IPS DF 6.9 (cell line): ENCODE measurements at places on chromosomes 3 and 15.
A peak's percentile ranks its signal among the peaks of the same experiment; 100 is the strongest.

DNA sequence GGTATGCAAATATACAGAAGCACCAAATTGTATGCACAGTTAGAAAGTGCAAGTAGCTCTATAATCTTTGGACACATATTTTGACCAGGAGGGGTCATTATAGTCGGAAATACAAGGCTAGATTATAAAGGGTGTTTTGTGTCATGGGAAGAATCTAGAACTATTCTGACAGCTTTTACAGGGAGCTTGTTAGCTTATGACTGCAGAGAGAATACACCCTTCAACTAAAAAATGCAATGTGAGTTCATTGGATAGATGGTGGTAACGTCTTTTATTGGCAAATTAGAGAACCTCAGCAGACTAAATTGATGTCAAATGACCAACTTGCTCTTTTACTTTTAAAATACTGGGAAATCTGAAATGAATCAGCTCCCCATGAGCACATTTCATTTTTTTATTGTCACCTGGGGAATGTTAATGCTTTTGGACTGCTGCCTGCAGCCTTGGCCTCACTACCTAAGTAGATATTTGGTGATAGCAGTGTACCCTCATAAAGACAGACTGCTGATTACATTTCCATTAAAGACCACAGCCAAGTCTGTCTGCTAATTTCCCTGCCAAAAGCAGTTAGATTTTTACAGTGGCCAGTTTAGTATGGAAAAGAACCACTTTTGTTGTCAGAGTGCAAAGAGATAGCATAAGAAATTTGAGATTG is 515.9 kb upstream of the DPPA4 start:
- no peak for DNase-seq

DNA sequence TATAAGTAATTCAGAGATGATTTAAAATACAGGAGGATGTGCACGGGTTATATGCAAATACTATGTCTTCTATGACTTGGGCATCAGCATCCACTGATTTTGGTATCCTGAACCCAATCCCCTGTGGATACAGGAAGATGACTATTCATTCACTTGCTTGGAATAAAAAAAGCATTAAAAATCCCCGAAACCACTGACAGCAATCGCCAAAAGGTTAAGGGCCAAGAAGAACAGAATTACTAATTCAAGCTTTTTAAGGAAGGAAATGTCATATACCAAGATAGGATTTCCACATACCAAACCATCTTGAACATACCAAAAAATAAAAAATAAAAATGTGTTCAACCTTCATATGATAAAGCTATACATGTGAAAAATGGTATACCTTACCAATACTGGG is 93.7 kb downstream of the DLG1 start:
- no peak for DNase-seq

DNA sequence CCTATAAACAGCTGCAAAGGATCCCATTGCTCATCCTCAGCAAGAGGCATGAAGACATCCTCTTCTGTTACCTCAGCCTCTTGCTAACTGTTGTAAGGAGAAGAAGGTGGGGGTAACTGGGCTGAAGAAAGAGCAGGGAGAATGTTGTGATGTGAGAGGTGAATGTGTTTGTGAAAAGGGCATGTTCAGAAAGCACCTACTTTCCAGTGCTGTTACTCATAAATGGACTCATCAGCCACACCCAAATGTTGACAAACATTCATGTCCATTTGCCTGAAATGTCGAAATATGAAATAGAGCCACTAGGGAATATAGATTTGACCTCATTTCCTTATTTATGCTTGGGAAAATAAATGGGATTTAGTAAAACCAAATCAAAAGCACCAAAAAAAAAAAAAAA is 12.6 kb downstream of the SLC24A1 start:
- no peak for DNase-seq

- no peak for DNase-seq
Measured at GRCh38 chr15:82533801-82534200, 6.5 kb downstream of the RPS17 start.

GRCh38 chr15:88563638-88564037 is 17.2 kb upstream of the DET1 start:
- DNase-seq, result no peak

- no peak for DNase-seq
Measured at GRCh38 chr15:91950631-91951329, 97.3 kb downstream of the SLCO3A1 start.

DNA sequence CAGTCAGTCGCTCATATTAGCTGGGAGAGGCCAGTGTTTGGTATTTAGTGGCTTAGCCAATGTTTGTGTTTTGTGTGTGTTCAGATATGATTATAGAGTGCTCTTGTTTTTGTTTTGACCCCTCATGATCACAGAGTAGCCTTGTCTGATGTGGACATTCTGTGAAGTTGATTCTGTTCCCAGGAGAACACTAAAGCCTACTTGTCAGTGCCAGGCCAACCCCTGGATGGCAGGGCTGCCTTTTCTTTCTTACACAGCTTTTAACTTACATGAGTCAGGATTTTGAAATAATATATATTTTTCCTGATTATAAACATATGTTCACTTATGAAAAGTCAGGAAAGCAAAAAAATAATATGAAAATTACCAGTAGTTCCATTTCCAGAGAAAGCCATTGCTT is 11.9 kb downstream of the CFAP161 start:
- no peak for DNase-seq

DNA sequence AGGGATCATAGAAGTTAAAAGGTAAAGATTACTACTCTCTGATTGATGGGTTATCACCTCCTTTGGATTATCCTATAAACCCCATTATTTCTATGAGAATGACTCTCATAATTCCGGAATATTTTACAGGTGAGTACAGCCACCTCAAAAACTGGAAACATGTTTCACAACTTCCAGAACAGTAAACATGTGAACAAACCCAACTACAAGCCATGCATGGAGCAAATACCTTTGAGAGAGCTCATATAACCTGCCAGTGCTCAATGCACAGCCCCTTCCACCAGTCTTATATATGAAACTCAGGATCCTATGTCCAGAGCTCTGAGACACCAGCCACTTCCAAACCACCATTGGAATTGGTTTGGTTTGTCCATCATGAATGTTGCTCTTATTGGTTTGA is 208.0 kb downstream of the MECOM start:
- no peak for DNase-seq

- DNase-seq, result no peak
Measured at GRCh38 chr3:152622811-152623167, 212.1 kb upstream of the P2RY1 start.

DNA sequence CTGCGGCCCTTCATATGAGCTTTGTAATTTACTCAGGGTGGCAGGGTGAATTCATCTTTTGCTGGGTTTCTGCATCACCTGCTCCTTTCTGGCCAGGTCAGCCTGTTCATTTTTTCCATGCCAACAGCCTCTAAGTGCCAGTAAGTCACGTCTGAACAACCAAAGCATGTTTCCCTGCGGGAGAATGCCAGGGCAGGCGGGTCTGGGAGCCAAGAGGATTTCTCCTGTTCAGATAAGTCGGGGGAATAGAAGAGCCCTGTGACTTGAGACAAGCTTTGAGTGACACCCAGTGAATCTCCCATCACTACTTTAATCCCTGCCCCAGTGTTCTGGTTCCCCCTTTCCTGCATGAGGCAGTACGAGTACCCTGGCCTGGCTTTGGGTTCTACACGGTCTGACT is 153.1 kb downstream of the PGPEP1L start:
- DNase-seq, result no peak

GRCh38 chr3:142586803-142587406 is 8.4 kb upstream of the ATR start:
- DNase-seq, result peak; percentile 61

GRCh38 chr15:57427367-57427821 is 51.1 kb downstream of the CGNL1 start:
- DNase-seq, result no peak

- no peak for DNase-seq
Measured at GRCh38 chr3:101811875-101812274, 32.9 kb downstream of the NXPE3 start.

DNA sequence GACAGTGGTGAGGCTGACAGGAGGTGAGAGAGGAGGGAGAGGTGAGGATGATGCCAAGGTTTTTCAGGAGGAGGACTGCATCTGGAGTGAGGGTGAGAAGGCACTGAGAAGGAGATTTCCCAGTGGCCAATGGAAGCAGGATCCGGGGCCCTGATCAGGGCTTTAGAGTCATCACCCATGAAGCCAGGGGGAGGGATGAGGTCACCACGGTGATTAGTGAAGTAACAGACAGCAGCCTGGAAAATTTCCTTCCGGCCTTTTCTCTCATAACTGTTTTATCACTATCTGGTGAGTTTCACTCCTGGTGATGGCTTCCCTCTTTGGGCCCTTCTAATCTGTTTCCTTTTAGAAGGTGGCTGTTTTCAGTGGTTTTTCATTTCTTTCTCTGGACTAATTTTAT is 80.5 kb upstream of the WNT5A start:
- no peak for DNase-seq

DNA sequence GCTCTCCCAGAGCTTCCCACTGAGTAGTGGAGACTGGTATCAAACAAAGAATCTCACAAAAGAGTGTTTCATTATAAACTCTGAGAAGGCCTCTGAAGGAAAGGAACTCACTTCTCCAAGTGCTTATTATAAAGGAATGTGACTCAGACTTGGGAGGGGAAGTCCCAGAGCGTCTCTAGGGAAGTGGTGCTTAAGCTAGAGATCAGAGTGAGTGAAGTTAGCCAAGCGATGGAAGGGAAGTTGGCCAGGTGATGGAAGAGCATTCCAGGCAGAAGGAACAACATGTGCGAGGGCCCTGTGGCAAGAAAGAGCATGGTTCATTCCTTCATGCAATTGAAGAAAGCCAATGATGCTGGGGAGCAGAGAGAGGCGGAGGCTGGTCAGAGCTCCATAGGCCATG is 2.3 kb downstream of the XYLB start:
- DNase-seq, result no peak

- no peak for DNase-seq
Measured at GRCh38 chr15:83105440-83105839, 2.0 kb upstream of the TM6SF1 start.

GRCh38 chr15:88440021-88440420 is 27.2 kb downstream of the MRPL46 start:
- no peak for DNase-seq

DNA sequence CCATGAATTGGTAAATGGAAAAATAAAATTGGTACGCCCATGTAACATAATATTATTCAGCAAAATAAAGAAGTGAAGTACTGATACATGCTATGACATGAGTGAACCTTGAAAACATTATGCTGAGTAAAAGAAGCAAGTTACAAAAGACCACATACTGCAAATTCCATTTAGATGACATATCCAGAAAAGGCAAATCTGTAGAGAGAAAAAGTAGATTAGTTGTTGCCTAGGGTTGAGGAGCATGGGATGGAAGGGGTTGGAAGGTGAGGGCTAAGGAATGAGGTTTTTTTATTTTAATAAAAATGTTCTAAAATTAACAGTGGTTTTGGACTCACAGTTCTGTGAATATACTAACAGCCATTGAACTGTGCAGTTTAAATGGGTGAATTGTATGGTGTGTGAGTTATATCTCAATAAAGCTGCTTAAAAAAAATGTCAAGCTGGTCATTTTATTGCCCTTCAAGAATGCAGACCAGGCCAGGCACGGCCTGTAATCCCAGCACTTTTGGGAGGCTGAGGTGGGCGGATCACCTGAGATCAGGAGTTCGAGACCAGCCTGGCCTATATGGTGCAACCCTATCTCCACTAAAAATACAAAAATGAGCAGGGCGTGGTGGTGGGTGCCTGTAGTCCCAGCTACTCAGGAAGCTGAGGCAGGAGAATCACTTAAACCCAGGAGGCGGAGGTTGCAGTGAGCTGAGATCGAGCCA is 8.1 kb upstream of the DLG1 start:
- DNase-seq, result no peak

DNA sequence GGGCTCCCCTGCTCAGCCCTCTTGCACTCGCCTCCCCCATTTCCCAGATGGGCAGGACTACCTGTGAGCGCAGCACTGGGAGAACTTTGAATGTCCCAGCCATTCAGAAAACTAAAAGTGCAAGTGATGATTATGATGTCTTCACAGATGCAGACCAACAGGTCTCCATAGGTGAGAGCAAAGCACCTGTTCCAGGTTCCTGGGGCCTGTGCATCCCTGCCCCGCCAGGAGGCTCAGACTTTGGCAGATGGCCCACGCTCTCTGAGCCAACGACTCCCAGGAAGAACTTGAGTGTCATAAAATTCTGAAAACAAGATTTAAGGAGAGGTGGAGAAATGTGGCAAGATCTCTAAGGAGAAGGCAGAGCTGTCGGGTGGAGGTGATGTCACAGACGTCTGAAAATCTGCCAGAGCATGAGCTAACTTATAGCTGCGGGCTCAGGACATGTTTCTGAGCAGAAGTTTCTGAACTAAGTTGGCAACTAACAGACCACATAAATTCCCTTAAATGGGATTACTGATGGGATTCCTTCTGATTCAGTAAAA is 110.8 kb upstream of the IGF1R start:
- no peak for DNase-seq

- DNase-seq, result no peak
Measured at GRCh38 chr3:123326531-123326930, 122.4 kb downstream of the ADCY5 start.

DNA sequence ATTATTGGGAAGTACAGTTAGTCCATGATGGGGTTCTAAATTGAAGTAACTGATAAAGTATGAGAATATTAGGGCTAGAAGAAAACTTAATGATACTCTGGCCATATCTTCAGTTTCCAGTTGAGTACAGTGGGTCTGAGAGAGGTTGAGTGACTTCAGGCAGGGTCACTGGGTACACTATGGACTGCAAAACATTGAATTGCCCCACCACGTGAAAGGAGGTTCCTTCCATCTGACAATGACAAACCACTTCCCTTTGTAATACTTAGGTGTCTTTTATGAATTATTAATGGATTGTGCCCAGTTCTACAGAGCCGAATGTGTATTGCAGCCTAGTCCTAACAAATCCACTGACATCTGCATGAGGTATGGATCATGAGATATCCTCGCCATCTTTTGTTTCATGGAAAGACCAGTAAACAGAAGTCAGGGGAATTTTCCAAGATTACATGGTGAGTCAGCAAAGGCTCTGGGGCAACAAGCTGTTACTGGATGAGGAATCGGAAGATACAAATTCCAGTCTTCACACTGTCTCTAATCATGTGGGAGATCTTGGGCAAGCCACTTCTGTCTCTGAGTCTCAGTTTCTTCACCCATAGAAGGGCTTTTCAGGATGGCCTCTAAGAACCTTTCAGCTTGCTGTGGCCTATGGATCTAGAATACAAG is 66.5 kb upstream of the BCL6 start:
- no peak for DNase-seq
